Right lung (tissue), 10 donors: ENCODE measurements at places on chromosomes 3 and 15.

- DNase-seq: no peak
These were observed 24.1 kb upstream of the SLC6A1 start for GRCh38 chr3:10968401-10968800.

GRCh38 chr15:92097474-92098178 lies 244.1 kb downstream of the SLCO3A1 start:
- DNase-seq: peak; percentile 66

DNA sequence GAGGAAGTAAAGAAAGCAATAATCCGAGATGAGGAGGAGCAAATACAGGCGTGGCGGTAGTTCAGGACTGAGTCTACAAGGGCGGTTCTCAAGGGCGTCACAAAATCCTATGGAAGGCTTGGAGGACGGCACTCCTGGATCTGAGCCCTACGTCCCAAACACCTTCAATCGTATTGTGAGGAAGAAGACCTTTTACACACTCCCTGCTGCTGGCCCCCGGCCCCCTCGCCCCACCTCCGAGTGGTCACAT lies 747 bp downstream of the PLD1 start:
- DNase-seq: no peak

DNA sequence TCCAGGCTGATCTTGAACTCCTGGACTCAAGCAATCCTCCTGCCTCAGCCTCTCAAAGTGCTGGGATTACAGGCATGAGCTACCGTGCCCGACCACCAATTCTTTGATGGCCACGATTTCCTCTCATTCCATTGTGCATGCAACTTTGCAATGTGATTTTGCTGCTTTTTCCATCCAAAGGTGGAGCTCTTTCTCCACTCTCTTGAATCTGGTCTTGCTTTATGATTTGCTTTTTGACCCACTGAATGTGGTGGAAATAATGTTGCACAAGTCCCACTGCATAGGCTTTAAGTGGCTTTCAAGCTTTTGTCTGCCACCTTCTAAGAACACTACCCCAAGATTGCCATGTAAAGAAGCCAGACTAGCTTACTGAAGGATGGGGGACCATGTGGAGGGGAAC lies 10.6 kb downstream of the RPS27L start:
- no peak for DNase-seq

- no peak for DNase-seq
These were observed 168.2 kb downstream of the MBNL1 start for GRCh38 chr3:152436707-152437590.

DNA sequence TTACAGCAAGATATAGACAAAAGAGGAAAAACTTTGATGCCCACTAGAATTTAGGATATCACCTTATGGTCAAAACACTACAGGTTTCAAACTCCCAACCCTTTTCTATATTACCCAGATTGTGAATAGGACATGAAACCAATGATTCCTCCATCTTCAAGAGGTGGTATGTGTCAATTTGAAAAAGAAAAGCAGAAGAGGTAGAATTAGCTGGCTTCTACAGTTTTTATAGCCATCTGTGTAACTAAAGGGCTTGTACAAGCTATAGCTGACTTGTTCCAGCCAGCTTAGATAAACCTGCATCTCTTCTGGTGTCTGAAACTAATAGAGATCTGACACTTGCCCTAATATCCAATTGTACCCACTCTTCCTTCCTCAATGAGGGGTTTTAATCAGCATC lies 24.9 kb upstream of the HGD start:
- no peak for DNase-seq

- no peak for DNase-seq
These were observed 3.0 kb downstream of the TRPM1 start for GRCh38 chr15:31098491-31098917.

DNA sequence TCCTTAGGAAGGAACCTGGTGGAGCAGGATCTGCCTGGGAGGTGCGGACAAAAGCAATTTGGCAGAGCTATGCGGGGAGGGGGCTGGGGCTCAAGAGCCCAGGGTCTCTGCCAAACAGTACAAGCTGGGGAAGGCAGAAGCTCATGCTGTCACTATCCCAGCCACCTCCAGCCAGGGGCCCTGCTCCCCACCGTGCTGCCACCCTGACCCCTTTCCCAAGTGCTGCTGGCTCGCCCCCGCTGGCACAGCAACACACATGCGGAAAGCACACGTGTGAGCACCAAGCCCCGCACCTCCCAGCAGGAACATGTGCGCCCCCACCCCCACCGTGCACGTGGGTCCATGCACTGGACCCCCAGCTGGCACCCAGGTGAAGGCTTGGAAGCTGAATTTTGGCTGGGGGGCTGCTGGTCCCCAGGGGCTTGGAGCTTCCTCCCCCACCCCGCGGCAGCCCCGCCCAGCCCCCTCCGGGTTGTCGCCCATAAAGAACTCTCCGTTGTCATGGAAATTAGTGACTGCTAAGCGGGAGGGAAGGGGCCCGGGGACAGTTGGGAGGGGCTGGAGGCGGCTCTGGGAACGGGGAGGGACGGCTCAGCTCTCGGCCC lies 742 bp downstream of the CAMKV start:
- no peak for DNase-seq

- DNase-seq: no peak
These were observed 151.9 kb upstream of the FEZF2 start for GRCh38 chr3:62525281-62525680.

GRCh38 chr15:70313099-70314017 lies 215.6 kb upstream of the TLE3 start:
- DNase-seq: no peak

DNA sequence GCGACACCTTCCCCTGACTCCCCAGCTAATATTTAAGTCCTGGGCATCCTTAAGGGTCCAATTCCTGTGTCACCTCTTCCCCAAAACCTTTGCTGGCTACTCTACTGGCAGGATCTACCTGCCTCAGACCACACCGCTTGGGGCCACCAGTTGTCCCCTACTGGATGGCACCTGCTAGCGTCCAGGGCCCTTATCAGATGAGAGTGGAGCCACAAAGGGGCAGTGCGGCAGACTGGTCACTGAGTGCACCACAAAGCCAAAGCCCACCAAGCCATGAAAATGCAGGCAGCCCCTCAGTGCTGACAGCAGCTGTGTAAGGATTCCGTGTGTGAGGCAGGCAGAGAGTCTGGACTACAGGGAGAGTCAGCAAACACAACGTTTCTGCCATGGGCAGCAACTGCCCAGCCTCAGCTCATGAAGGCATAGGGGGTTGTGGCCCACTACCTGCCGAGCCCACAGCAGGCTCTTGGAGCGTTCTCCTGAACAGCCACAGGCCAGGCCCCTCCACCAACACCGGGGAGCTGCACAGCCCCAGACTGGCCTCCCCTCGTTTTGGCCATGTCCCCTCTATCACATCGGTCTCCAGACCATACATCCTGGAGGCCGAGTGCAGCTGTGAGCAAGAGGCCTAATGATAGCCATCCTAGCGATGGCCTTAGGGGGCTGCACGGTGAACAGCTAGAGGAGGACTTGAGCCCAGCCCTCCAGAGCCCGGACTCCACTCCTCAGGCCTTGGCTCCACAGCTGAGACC lies 32.3 kb downstream of the ALDH1L1 start:
- DNase-seq: no peak

DNA sequence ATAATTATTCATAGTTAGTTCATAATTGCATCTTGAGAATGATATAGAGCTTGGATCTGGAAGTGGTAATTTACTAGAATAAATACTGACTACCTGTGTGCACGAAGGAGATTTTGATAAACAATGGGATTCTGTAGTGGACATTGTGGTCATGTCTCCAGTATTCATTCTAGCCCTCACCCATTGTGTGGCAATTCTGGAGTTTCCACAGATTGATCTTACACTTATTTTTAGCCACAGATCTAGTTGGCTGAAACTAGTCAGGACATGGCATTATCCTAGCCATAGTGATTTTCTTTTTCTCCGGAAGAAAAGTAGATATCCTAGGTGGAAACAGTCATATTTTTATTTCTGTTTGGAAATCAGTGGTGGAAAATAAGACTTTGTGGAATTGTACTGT lies 833.1 kb downstream of the NAALADL2 start:
- DNase-seq: no peak

- no peak for DNase-seq
These were observed 15.1 kb upstream of the DLL4 start for GRCh38 chr15:40914013-40914412.

DNA sequence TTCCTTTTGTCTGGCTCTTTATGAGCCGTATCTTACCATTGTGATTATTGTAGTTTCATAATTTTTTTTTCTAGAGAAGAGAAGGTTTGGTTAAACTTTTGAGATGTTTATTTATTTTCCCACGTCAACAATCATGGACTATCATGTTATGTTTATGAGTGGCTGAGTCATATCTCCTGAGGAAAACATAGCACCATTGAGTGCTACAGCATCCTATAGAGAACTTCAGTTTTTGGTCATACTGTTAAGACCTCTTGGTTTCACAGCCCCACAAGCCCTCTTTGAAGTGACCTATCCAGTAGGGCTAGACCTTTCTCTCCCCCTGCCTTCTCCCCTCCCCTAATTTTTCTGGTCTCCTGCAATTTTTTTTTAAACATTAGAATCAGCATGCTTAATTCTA lies 20.8 kb downstream of the PIK3CA start:
- DNase-seq: no peak

DNA sequence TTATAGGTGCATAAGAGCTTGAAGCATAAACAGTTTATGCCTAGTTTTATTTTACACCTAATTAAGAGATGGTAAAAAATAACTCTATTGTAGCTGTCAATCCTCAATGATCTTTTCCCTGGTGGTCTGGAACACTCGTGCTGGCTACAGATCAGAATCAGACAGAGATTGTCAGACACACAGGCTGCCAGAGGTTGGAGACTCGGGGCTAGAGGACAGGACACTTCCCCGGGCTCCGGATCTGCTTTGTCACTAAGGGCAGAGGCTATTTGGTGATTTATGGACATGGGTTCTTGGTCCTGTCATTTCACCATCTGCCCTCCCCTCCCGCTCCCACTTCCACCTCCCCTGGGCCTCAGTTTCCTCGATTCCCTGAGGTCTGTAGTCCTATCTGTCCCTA lies 16.5 kb upstream of the FAM174B start:
- no peak for DNase-seq

- no peak for DNase-seq
These were observed 72.0 kb upstream of the LSAMP start for GRCh38 chr3:116517308-116517707.

- no peak for DNase-seq
These were observed 168.4 kb downstream of the LPP start for GRCh38 chr3:188322135-188322887.

- no peak for DNase-seq
These were observed 9.6 kb upstream of the TAGLN3 start for GRCh38 chr3:111989061-111989678.

- DNase-seq: no peak
These were observed 394.7 kb downstream of the FGF12 start for GRCh38 chr3:192332386-192333291.

DNA sequence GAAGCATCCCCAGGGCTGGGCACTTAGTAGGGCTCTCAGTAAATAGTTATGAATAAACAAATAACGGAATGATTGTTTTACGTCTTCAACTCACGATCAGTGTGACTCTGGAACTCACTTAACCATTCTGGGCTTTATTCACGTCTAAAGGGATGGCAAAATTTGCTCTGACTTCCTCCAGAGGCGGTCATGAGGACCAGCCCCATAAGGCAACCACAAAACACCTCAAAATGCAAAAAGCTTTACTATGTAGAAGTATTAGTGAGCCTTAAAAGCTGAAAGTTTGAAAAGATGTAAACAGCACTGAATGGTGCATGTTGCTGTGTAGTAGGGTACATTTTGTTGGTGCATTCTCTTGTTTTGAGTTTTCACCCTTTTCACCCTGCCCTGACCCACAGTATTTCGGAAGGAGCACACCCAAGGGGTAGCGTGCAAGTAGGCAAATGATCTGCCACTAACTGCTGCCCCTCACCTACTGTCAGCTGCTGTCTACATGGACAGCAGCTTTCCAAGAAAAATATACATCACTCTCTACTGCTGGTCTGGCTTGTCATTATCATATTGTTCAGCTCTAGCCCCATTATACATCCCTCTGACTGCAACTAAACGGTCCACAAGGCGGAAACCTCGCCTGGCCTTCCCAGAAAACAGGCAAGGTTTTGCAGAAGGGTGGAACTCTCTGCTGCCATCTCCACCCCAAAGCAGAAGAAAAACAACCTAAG lies 308.5 kb upstream of the PROK2 start:
- no peak for DNase-seq

- no peak for DNase-seq
These were observed 24.3 kb downstream of the ARHGAP11B start for GRCh38 chr15:30650012-30650929.

DNA sequence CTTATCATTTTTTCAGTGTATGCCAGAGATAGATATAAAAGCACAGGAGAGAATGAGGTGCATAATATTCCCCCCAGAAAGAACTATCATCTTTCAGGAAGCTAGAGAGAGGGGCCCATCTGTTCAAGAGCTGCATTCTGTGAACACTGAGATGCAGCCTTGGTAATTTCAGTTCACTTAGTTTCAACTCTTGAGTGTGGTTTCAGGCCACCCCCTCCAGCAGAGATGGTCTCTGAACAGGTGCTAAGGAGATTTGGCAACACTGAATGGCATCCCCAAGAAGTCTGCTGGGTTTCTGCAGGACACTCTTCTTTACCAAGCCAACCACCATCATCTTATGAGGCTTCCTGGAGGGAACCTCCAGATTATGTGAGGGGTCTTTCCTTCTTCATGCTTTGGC lies 30.4 kb upstream of the LIMD1 start:
- DNase-seq: no peak

DNA sequence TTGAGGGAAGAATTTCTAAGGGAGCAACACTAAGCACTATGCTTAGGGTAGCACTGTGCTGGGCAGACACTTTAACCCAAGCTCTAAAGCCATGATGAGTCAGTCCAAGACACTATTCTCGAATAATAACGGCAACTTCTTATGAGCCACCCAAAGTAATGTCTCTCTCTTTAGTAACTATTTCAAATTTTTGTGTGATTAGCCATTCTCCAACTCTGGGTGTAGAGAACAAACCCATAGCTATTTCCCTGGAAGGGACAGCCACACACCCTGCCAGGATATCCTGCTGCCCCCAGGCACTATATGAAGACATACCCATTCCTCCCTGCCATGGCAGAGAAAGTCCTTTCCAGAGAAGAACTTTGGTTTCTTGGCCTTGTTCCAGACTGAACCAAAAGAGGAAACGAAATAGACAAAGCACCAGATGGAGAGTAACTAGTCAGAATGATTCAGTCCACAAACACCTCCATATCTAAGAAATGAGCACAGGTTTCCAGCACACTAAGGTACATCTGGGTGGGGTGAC lies 384.9 kb upstream of the THBS1 start:
- no peak for DNase-seq

- DNase-seq: no peak
These were observed 134.3 kb upstream of the LRRN1 start for GRCh38 chr3:3664935-3665334.
